Hair follicular keratinocyte (primary cell): ENCODE measurements at places on chromosomes 3 and 15. TPM values are rescaled to one million over a fixed set of nuclear protein-coding genes. Genes with fewer than 3 reads are reported as not detected.

The ATRIP gene
- total RNA-seq = 5.0 and 10.8 TPM in 2 replicates

The TPRG1 gene
- 0.30 and 0.47 TPM in 2 replicates for total RNA-seq

The ARGFX gene
- total RNA-seq = not detected in 2 replicates

The NOX5 gene
- 0.30 and 1.0 TPM in 2 replicates for total RNA-seq

The MORC1 gene
- total RNA-seq = not detected in 2 replicates
